Regular cardiac myocyte (primary cell): ENCODE measurements at places on chromosomes 3 and 15. TPM values are rescaled to one million over a fixed set of nuclear protein-coding genes. Genes with fewer than 3 reads are reported as not detected.

The P2RY14 gene
- total RNA-seq, result under 0.01 and 0.28 TPM in 2 replicates

The C3orf49 gene
- not detected in 2 replicates for total RNA-seq

The PPIP5K1 gene
- total RNA-seq, result 16.1 and 61.7 TPM in 2 replicates

The TOPAZ1 gene
- not detected in 2 replicates for total RNA-seq

The CA12 gene
- 60.4 and 195 TPM in 2 replicates for total RNA-seq

The CACNA1D gene
- 0.19 and 0.85 TPM in 2 replicates for total RNA-seq

The NEIL1 gene
- 1.7 and 7.0 TPM in 2 replicates for total RNA-seq

The GCHFR gene
- 0.38 and 2.0 TPM in 2 replicates for total RNA-seq

The GPR160 gene
- 0.19 and 2.0 TPM in 2 replicates for total RNA-seq

The SLC2A2 gene
- not detected in 2 replicates for total RNA-seq

The RARB gene
- 52.7 and 55.0 TPM in 2 replicates for total RNA-seq

The GALNT15 gene
- total RNA-seq, result 4.0 and 27.1 TPM in 2 replicates

The SMCO1 gene
- 0.19 and 0.28 TPM in 2 replicates for total RNA-seq

The UQCRC1 gene
- total RNA-seq, result 254 and 423 TPM in 2 replicates

The KIF23 gene
- total RNA-seq, result 8.5 and 60.4 TPM in 2 replicates

The PLA2G4D gene
- total RNA-seq, result under 0.01 TPM in 1 of 2 replicates, not detected in the other

The PTX3 gene
- 1,917 and 2,581 TPM in 2 replicates for total RNA-seq

The CPEB1 gene
- total RNA-seq, result 5.2 and 13.8 TPM in 2 replicates

The GOLGA6L4 gene
- total RNA-seq, result 0.19 and 1.1 TPM in 2 replicates

The SPINK8 gene
- not detected in 2 replicates for total RNA-seq

The ABCF3 gene
- total RNA-seq, result 55.2 and 81.5 TPM in 2 replicates

The GNAT1 gene
- not detected in 2 replicates for total RNA-seq

The DUOX2 gene
- total RNA-seq, result under 0.01 TPM in 1 of 2 replicates, not detected in the other

The ABTB1 gene
- 9.2 and 16.6 TPM in 2 replicates for total RNA-seq

The CLDN16 gene
- 0.38 and 0.56 TPM in 2 replicates for total RNA-seq

The GHSR gene
- total RNA-seq, result not detected in 2 replicates

The GP9 gene
- not detected in 2 replicates for total RNA-seq

The DUOX1 gene
- total RNA-seq, result under 0.01 TPM in 2 replicates

The MUSTN1 gene
- total RNA-seq, result 0.56 TPM in 1 of 2 replicates, not detected in the other

The LRRC3B gene
- not detected in 2 replicates for total RNA-seq

The CYP1A2 gene
- not detected in 2 replicates for total RNA-seq

The CLRN1 gene
- not detected in 2 replicates for total RNA-seq

The TMEM39A gene
- 39.1 and 50.7 TPM in 2 replicates for total RNA-seq

The SLC22A13 gene
- total RNA-seq, result 0.56 and 0.58 TPM in 2 replicates

The GOLGA6L7 gene
- total RNA-seq, result not detected in 2 replicates

The ANKUB1 gene
- total RNA-seq, result not detected in 2 replicates
